Sciatic nerve (tissue), 2 donors: ENCODE measurements at places on chromosomes 5 and 9. TPM values are rescaled to one million over a fixed set of nuclear protein-coding genes. Genes with fewer than 3 reads are reported as not detected.

DNA sequence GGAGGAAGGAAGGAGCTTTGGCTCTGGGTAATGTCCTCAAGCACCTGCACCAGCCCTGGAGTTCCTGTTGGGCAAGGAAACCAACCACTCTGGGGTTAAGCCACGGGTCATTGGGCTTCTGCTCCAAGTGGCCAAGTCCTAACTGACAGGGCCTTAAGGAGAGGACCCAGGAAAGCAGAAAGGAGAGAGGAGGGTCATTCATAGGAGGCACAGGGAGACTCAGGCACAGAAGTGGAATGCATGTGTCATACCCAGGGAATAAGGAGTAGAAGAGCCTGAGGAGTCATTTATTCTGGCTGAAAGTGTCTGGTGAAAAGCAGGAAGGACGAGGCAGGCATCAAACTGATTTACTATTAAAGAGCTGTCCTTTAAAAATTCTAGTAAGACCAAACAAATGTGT, 129.2 kb downstream of the DMRT2 start:
- no peak for DNase-seq

ARID3C gene
- 1.2 TPM for total RNA-seq

DNA sequence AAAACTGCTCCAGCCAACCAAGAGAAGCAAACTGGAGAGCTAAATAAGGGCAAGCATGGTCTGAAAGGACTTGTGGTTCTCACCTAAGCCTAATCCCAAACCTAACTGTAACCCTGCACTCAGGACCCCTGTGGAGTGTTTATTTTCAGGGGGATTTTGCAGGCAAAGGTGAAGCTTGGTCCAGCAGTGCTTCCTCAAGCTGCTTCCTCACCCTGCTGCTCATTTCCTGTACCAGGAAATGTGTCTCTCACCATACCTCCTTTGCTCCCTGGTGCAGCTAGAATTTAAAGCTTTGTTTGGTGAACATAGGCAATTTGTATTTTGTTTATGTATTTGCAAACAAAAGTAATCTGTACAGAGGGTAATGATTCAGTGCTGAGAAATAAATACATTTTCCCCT, 50.2 kb downstream of the CARTPT start:
- DNase-seq: no peak

- DNase-seq: no peak
These were observed 62.1 kb downstream of the GAS1 start for GRCh38 chr9:86885232-86885631.

GRCh38 chr5:92444888-92445287, 1061.8 kb upstream of the ARRDC3 start:
- DNase-seq: no peak

- DNase-seq: no peak
These were observed 446.4 kb downstream of the KIF4B start for GRCh38 chr5:155459889-155460500.

- no peak for DNase-seq
These were observed 220.6 kb upstream of the SLC30A5 start for GRCh38 chr5:68873198-68873597.

DNA sequence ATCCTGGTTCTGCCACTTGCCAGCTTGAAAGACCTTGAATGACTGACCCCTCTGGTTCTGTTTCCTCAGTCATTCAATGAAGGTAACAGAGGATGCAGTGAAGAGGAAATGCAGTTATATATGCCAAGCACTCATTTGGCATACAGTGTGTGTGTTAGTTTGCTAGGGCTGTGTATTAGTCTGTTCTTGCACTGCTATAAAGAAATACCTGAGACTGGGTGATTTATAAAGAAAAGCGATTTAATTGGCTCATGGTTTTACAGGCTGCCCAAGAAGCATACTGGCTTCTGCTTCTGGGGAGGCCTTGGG, 8.6 kb upstream of the WHRN start:
- no peak for DNase-seq

GRCh38 chr9:20043035-20043434, 254.2 kb upstream of the SLC24A2 start:
- no peak for DNase-seq

PCDHGC3 gene
- total RNA-seq: 71.4 TPM

POU5F2 gene
- total RNA-seq: 3.7 TPM

DNA sequence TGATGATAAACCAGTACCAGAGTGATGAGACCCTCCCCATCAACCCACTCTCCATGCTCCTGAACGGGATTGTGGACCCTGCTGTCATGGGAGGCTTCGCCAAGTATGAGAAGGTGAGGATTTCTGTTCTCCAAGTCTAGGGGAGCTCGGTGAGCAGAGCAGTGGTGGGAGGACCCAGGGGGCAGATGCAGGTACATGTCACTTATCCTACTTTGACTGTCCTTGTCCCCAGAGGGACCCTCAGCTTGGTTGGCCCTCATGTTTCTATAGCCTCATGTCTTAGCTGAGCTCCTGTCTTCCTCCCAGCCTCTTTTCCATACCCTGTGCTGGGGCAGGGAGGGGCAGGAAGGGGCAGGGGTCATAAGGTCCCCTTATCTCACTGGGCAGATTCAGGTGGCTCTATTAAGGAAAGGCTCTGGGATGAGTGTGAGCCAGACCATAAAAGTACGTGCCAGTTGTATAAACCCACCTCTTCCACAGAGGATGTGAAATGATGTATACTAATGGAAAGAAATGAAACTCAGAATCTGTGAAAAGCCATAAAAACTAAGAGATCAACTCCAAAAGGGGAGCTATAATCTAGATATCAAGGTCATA, 38.0 kb upstream of the FOXI1 start:
- no peak for DNase-seq

DNA sequence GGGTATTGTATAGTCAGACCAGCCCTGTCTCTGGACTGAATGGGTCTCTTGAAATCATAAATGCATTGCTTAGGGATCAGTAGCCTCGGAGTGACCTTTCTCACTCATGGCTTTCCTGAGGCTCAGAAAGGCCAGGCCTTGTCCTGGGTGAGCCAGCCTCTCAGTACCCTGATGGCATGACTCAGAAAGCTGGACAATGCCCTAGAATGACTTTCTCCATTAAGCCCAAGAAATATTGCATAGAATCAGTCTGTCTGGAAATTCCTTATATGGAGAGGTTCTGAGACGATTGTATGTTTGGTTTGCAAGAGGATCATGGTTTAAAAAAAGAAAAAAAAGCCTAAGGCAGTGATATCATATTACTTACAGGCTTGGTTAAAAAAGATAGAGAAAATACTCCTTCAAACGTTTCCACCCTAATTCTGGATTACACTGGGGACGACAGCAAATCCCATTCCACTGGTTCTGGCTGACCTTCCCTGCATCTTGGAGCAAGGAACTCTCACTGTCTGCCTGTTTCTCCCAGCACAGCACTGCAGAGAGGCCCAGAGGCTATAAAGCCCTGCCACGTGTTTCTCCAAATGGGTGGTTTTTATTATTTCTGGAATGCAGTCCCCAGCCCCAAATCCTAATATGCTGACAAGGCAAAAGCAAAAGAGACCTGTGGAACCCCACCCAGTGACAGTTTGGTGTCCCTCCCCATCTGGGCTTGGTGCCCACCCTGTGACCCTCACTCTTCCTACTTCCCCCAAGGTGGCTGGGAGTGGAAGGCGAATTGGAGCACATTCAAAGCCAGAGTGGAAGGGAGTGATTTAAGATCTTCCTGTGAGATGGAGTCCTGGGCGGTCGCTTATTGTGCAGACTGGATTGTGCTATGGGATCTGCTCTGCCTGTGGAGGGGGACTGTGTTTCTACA, 34.4 kb downstream of the MAP1B start:
- no peak for DNase-seq

PRRX2 gene
- total RNA-seq: 13.2 TPM

DNA sequence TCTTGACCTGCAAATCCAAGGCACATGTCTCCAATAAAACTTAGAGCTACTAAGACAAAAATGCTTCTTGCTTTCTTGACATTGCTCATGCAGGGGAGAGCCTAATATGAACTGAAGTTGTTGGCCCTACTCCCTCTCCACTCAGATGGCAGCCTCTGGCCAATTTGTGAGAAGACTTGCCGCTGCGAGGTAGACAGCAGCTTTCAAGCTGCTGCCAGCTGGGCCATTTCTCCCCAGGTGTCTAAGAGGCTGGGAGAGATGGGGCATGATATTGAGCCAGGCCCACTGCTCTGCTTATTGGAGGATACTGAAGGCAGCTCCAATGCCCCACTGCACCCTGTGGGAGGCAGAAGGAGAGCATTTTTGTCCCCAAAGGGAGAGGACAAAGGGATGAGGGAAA, 380.5 kb downstream of the RASEF start:
- no peak for DNase-seq

PCDHGA5 gene
- 8.8 TPM for total RNA-seq

CDX1 gene
- not detected for total RNA-seq

GRCh38 chr9:1198085-1198484, 147.9 kb downstream of the DMRT2 start:
- DNase-seq: no peak
